Natural killer cell treated with Interleukin-12 subunit alpha and Interleukin-12 subunit beta and Interleukin-15 and Interleukin-18, amount 100 ng/mL, for 72 hours (primary cell): ENCODE measurements at places on chromosomes 12 and 14. TPM values are rescaled to one million over a fixed set of nuclear protein-coding genes. Genes with fewer than 3 reads are reported as not detected.

- no peak overlapping the region for H3K27ac ChIP-seq
- no peaks in the 10 kb centered on the region for H3K36me3 ChIP-seq
- H3K27me3 ChIP-seq, result no peaks in the 10 kb centered on the region
- H3K4me1 ChIP-seq, result no peaks in the 10 kb centered on the region
- no peak overlapping the region for H3K4me3 ChIP-seq
These were observed 264.9 kb downstream of the CCER1 start for GRCh38 chr12:90690120-90690519.

DNA sequence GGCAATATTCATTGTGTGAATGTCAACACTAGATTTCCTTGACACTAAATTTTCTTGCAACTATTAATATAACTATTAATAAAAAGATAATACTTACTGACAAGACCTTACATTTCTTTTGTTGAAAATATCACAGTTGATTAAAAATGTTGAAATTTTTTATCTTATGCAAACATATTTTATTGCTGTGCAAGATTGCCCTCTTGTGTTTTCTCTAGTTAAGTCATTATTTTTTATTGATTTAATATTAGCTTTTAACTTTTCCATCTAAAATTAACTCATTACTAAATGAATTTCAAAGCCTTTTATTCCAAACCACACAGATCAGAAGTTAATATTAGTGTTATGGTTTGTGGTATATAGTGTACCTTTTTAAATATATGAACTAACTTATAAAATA, 11.7 kb upstream of the NAA30 start:
- no peak overlapping the region for H3K27ac ChIP-seq
- no peaks in the 10 kb centered on the region for H3K36me3 ChIP-seq
- no peak overlapping the region for H3K4me3 ChIP-seq
- H3K27me3 ChIP-seq, result peaks cover 4% of the 10 kb centered on the region
- no peaks in the 10 kb centered on the region for H3K4me1 ChIP-seq

GRCh38 chr14:56569174-56569573, 10.4 kb upstream of the TMEM260 start:
- H3K27ac ChIP-seq, result no peak overlapping the region
- no peak for DNase-seq
- no peak overlapping the region for H3K4me3 ChIP-seq
- no peaks in the 10 kb centered on the region for H3K4me1 ChIP-seq

DNA sequence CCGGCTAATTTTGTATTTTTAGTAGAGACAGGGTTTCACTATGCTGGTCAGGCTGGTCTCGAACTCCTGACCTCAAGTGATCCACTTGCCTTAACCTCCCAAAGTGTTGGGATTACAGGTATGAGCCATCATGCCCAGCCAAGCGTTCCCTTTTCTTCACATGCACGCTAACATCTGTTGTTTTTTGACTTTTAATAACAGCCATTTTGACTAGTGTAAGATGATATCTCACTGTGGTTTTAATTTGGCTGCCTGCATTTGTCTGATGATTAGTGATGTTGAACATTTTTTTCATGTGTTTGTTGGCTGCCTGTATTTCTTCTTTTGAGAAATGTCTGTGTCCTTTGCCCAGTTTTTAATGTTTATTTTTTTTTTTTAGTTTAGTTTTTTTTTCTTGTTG, 10.2 kb upstream of the YARS2 start:
- DNase-seq, result no peak
- peaks cover 20% of the 10 kb centered on the region for H3K27me3 ChIP-seq

DNA sequence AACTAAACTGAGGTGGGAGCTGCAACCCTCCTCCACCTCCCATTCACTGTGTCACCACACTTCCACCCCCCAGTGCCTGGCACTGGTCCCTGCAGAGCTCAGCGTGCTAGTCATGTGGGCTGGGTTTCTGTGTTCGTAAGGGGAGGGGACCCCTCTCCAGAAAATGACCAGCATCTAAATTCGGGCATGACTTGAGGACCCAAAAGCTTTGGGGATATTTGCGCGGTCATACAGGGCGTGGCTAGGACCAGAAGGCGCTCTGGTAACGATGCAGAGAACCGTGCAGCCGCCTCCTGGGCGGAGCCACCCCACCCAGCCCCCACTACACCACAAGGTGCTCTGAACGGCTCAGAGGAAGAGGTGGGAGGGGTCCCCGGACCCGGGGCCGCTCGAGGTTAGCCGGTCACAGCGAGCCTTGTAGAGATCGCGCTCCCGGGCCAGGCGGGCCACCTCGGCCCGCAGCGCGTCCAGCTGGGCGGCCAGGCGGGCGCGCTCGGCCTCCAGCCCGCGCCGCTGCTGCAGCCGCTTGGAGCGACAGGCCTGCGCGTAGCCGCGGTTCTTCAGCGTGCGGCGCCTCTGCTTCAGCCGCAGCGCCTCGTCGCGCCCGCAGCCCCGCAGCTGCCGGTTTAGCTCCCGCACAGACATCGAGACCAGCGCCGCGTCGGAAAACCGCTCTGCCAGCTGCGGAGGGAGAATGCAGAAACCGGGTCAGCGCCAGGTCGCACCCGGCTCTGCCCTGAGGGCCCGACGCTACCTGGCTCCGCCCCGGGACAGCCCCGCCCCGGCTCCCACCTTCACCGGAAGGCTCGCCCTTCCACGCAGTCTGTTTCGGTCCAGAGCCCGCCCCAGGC, 9.8 kb downstream of the CPNE6 start:
- H3K36me3 ChIP-seq, result no peaks in the 10 kb centered on the region
- H3K27ac ChIP-seq, result no peak overlapping the region
- DNase-seq, result peak; percentile 74
- H3K27me3 ChIP-seq, result no peaks in the 10 kb centered on the region

DNA sequence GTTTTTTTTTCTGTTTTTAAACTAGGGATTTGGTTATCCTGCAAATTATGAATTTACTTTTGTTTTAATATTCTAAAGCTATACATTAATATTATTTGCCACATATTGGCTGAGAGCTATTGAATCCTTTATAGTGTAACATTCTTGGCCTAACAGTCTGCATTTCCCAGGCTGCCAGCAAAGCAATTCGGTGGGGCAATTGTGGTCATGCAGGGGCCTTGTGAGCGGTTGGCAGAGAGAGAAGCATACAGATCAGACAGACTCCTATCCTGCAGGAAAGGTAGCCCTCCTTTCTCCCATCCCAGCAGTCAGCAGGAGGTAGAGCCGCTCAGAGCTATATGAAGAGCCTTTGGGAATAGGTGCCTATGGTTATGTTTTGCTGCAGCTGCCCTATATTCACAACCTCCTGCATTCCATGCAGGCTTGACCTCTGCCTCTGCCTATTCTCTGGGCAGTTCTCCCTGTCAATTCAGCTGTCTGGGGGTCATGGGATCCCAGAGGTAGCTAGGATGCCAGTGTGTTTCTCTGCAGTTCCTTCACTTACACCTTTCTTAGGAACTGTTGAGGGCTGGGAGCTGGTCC, 144.7 kb downstream of the GPHN start:
- H3K4me1 ChIP-seq, result peaks cover 10% of the 10 kb centered on the region
- H3K36me3 ChIP-seq, result peaks cover 12% of the 10 kb centered on the region
- no peak for DNase-seq
- H3K4me3 ChIP-seq, result no peak overlapping the region
- no peaks in the 10 kb centered on the region for H3K27me3 ChIP-seq
- H3K27ac ChIP-seq, result no peak overlapping the region

DNA sequence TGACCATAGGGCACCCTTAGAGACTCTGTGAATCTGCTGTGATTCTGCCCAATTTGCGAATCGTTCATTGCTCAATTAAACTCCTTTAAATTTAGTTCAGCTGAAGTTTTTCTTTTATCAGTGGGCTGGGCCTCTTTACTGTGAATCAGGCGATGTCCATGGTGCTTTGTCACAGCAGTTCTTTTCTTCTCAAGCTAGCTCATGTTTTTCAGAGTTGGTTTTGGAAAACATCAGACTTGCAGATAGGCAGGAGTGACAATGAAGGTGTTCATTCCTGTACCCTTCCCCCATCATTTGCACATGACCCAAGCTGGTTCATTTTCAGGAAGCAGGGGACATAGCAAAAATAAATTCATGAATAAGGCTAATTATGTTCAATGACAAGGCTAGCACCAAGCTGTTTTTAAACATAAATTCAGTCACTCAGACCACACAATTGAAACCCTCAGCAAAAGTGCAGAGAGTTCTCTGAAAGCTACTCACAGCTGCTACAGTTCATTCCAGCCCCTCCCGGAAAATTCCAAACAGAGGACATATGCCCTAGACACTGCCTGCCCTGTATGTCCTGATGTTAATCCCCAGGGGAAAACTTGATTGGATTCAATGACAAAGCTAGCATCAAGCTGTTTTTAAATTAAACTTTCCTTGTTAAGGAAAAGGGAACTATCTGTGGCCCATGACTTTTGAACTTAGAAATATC, 383.3 kb downstream of the C12orf75 start:
- H3K4me1 ChIP-seq, result no peaks in the 10 kb centered on the region
- no peak overlapping the region for H3K4me3 ChIP-seq
- no peaks in the 10 kb centered on the region for H3K36me3 ChIP-seq
- peaks cover 21% of the 10 kb centered on the region for H3K27me3 ChIP-seq
- no peak for DNase-seq

- peaks cover 10% of the 10 kb centered on the region for H3K4me1 ChIP-seq
- no peak overlapping the region for H3K4me3 ChIP-seq
- peaks cover 27% of the 10 kb centered on the region for H3K27me3 ChIP-seq
These were observed 134.2 kb downstream of the SMOC1 start for GRCh38 chr14:70013271-70013873.

GRCh38 chr12:89372584-89373370, 20.5 kb upstream of the DUSP6 start:
- H3K27me3 ChIP-seq, result no peaks in the 10 kb centered on the region
- peak overlapping the region; percentile 64 for H3K27ac ChIP-seq
- DNase-seq, result no peak

GRCh38 chr12:7108003-7108795, 815 bp downstream of the C1RL start:
- peak overlapping the region; percentile 88 for H3K27ac ChIP-seq
- H3K36me3 ChIP-seq, result peaks cover 13% of the 10 kb centered on the region
- DNase-seq, result peak; percentile 89
- H3K4me1 ChIP-seq, result peaks cover 36% of the 10 kb centered on the region

DNA sequence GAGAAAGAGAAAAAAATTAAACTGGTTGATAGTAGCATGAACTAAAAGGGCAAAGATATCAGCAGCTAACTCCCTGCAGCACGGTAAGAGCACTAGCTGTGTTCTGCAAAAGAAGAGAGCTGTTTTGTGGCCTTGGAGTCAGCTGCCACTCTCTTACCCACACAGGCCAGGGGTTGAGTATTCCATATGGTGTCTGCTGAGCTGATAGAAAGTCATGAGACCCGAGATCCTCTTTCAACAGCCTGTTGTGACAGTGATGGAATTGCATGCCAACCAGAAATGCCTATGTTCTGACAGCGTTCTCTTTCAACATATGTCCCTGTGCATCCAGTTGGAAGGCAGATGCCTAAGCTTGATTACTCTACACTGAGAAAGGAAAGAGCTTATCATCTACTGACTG, 39.9 kb downstream of the TMTC1 start:
- H3K36me3 ChIP-seq, result no peaks in the 10 kb centered on the region
- no peaks in the 10 kb centered on the region for H3K4me1 ChIP-seq
- no peak for DNase-seq
- H3K27ac ChIP-seq, result no peak overlapping the region
- no peak overlapping the region for H3K4me3 ChIP-seq

- H3K4me1 ChIP-seq, result no peaks in the 10 kb centered on the region
- no peak overlapping the region for H3K27ac ChIP-seq
These were observed 23.7 kb downstream of the CDC42BPB start for GRCh38 chr14:103033681-103034096.

DNA sequence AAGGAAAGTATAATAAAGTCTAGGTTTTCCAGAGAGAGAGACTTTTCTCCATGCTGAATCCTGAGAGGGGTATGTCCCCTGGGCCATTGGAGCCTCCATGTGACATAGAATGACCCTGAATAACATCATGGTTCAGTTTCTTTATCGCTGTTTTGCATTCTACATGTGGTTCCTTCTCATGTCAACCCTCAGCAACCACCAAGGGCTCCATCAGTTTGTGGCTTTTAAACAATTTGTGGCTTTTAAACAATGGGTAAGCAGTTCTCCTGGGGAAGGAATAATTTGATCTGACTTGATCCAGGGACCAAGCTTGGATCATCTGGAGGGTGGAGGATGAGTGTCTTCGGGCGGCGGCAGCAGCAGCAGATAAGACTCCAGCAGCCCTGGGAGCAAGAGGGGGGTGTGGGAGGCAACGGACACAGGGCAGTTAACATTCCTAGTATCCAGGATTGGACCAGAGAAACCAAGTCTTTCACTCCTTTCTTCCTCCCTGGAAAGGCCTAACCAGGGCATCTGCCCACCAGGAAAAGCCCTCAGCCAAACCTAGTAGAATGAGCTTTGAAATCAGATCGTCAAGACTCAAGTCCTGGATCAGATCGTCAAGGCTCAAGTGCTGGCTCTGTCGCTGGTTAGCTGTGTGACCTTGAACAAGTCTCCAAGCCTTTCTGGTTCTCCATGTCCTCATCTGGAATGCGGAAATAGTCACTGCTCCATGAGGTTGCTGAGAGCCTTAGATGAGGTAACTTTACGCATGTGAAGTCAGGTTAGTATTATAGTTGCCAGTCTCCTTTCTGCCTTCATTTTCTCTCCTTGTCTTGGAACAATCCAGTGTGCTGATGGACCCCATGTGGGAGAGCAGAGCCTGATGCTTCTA, 27.8 kb upstream of the FAM222A start:
- no peaks in the 10 kb centered on the region for H3K4me1 ChIP-seq
- peaks cover 8% of the 10 kb centered on the region for H3K27me3 ChIP-seq
- no peak for DNase-seq
- no peak overlapping the region for H3K4me3 ChIP-seq

- H3K4me3 ChIP-seq, result peak overlapping the region; percentile 13
- DNase-seq, result no peak
- H3K27me3 ChIP-seq, result no peaks in the 10 kb centered on the region
These were observed 30.3 kb downstream of the PPP2R5E start for GRCh38 chr14:63512861-63513260.

DNA sequence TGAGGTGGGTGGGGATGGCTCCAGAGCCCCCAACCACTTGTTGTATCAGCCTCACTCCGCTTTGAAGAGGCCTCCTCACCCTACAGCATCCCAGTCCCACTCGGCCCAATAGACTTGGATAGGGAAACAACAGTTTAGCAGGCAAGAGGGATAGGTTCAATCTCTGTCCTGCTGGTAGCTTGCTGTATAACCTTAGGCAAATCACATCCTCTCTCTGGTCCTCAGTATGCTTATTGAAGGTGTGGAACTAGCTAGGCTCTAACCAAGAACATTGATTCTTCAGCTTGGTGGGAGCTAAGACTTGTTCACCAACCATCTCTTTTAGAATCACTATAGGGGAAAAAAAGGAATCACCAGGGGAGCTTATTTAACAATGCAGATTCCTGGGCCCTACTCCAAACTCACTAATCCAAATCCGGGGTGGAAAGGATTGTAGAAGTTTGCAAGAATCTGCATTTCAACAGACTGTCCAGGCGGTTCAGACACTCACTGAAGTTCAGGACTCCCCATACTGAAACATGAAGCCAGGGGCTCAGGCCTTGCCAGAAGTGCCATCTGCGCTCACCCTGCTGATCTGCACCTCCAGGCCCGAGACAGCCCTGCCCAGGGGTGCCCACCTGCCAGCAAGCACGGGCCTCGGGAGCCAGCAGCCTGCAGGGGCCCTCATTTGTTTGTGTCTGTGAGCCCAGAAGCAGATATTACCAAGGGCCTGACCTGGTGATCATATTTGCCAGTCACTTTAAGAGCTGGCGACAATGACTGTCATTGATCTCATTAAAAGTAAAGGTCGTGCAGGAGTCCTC, 113.0 kb downstream of the ADCK1 start:
- H3K27me3 ChIP-seq, result no peaks in the 10 kb centered on the region
- no peak for DNase-seq
- H3K4me3 ChIP-seq, result no peak overlapping the region
- H3K4me1 ChIP-seq, result peaks cover 3% of the 10 kb centered on the region
- H3K36me3 ChIP-seq, result no peaks in the 10 kb centered on the region
- no peak overlapping the region for H3K27ac ChIP-seq

PAPLN gene
- total RNA-seq, result 0.47 TPM

MANSC1 gene
- 1.1 TPM for total RNA-seq

USP44 gene
- 0.59 TPM for total RNA-seq

LMNTD1 gene
- total RNA-seq, result not detected

PLCZ1 gene
- not detected for total RNA-seq

EIF2B2 gene
- 60.2 TPM for total RNA-seq

OR10A7 gene
- total RNA-seq, result not detected

FOXM1 gene
- 155 TPM for total RNA-seq

CCDC60 gene
- total RNA-seq, result not detected
